ENCODE measurements at places on chromosomes 12 and 14.

GRCh38 chr12:17097674-17098073, 491.7 kb upstream of the LMO3 start:
- no peak for DNase-seq

GRCh38 chr14:32934073-32934880, 4.4 kb upstream of the NPAS3 start:
- peak; percentile 39 for DNase-seq

- DNase-seq = peak; percentile 92
These were observed 7.3 kb downstream of the STAC3 start for GRCh38 chr12:57243521-57244311.

DNA sequence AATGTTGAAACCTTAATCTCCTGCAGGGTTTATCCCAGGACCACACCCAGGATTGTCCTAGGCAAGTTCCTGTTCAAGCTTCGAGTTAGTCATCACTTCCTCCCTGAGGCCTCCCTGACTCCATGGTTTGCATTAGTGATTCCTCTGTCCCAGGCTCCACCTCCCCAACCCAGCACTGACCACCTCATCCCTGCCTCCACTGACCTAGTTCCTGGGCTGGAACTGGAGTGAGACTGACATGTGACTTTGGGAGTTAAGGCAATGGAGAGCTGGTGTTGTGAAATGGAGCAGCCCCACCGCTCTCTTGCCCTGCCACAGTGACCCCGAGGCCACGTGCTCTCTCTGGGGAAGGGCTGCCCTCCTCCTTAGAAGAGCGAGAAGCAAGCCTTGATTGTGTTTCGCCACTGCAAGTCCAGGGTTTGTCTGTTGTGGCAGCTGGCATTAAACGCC, 15.8 kb upstream of the DTX1 start:
- peak; percentile 36 for DNase-seq

- DNase-seq = peak; percentile 95
These were observed 20.2 kb upstream of the KRT8 start for GRCh38 chr12:52924764-52925716.

- DNase-seq = no peak
These were observed 8.9 kb downstream of the WNK1 start for GRCh38 chr12:761256-761655.

- no peak for DNase-seq
These were observed 614.3 kb upstream of the MDGA2 start for GRCh38 chr14:48289701-48290100.

DNA sequence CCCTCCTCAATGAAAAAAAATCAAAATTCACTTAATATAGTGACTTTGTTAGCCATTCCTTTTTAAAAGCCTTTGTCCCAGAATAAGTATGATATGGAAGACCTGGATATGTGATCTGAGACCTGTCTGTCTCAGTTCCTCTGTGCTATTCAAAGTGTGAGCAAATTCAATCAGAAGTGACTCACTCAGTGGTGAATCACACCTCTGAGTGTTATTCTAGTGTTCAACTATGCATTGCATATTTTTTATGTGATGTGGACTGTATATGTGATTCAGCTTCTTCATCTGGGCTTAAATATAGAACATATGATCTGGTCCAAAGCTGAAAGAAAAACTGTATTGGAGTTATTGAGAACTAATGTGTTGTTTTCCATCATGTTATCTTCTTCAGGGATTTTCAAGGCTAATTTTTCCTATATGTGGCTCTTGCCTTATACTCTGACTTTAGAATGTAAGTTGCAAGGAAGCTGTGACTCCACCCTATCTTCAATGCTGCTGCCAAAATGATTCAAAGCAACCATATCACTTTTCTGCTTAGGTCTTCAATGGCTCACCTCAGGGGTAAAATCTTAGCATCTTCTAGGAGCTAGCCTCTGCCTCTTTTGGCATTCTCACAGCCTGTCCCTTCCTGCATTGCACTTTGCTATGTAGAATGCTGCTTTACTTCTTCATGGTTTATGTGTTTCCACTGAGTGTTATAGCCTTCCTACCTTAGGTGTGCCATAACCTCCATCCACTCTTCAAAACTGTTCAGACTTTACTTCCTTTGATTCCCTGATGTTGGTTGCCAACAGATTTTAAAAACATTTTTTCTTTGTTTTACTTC, 169.8 kb downstream of the OTOGL start:
- no peak for DNase-seq

DNA sequence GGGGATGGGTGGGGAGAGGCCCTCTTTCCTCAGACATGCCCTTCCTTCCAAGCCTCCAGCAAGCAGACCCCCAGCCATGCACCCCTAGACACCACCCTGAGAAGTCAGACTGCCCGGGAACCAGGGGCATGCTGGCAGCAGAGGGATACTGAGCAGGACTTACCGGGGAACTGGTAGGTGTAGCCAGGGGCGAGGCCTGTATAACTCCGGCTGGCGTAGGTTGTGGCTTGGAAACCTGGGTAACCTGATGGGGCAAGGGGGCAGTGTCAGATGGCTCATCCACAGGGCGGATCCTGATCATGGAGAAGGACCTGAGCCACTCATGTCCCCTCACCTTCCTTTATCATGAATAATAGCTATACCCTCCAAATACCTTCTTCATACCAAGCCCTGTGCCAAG, 15.8 kb downstream of the MSI1 start:
- DNase-seq = no peak

DNA sequence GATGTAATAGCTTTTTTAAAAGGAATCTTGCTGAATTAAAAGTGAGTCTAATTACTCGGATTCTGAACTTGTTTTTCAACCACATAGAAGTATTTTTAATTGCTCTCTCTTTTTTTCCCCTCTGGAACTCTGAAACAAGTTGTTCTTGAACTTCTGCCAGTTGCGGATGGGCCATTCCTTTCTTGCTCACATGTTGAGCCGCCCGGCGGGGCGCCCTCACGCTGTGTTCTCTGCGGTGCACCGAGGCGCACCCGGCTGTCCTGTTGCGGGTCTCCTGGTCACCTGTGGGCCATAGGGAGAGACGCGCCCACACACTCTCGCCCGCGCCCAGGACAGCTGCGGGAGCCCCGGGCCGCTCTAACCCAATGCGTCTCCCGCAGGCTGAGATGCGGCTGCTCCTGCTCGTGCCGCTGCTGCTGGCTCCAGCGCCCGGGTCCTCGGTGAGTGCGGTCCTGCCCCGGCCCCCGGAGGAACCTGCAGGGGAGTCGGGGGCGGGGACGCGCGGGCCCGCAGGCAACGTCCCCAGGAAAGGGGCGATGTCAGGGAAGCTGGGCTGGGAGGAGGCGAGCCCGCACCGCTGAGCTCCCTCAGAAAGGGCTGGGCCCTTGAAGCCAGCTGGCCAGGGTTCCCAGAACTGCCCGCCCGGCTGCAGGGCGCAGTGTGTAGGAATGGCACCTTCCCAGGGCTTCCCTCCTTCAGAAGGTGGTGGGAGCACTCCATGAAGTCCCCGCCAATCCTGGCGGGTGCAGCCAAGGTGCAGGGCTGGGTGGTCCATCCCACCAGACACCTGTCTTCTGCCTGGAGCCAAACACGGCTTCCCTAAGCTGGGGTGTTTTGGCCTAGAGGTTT, 2.3 kb downstream of the PAPLN start:
- peak; percentile 60 for DNase-seq

DNA sequence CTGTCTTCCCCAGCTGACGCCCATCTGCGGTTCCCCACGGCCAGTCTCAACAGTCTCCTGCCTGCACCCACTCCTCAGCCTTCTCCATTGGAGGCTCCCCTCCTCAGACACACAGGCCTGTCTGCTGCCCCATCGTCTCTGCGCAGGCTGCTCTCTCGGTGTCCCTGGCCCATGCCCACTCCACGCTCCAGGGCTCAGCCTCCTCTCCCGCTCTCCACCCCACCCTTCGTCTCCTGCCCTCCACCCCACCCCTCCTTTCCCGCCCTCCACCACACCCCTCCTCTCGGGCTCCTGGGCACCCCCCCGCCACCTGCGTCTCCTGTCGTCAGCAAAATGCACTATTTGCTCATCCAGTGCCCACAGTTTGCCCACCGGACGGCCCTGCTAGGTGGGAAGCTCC, 119.6 kb upstream of the DIO3 start:
- DNase-seq = no peak

DNA sequence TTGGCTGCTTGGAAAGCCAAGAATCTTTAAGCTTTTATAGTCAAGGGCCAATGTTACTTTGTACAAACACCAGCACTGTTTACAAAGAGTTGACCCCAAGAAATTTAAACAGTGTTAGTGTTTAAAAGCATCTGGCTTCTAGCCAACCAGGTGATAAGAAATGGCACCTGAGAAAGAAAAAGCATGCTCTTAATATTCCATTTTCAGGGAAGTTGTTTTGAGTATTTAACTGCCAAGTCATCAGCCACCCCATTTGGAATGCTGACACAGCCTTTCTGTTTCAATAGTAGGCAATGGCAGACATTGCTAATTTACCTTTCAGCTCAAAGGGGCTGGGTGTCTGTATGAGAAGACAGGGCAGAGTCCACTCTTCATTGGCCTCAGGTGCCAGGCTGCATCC, 3.7 kb upstream of the SLC35F4 start:
- no peak for DNase-seq
